CD4-positive, alpha-beta T cell treated with Interferon gamma for 1 hour (primary cell): ENCODE measurements at places on chromosomes 6 and 20.

DNA sequence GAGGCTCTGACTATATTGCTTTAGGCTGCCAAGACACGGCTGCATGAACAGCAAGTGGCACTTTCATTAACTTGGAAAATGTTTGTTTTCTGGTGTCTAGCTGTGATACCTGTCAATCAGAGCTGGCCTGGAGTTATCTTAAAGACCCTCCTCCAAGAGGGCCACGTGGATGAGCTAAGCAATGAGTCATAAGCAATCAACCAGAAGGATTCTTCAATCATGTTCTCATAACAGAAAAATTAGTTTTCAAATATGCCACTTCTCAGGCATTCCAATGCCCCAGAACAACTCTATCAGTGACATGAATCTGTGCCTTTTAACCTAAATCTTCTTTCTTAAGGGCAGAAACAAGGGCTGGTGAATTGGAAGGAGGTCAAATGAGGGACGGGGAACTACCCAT is 283.0 kb downstream of the HTR1B start:
- DNase-seq: no peak

- no peak for DNase-seq
Measured at GRCh38 chr6:2021713-2022125, 223.7 kb downstream of the GMDS start.

- DNase-seq: no peak
Measured at GRCh38 chr6:113102761-113103160, 754.4 kb upstream of the MARCKS start.

DNA sequence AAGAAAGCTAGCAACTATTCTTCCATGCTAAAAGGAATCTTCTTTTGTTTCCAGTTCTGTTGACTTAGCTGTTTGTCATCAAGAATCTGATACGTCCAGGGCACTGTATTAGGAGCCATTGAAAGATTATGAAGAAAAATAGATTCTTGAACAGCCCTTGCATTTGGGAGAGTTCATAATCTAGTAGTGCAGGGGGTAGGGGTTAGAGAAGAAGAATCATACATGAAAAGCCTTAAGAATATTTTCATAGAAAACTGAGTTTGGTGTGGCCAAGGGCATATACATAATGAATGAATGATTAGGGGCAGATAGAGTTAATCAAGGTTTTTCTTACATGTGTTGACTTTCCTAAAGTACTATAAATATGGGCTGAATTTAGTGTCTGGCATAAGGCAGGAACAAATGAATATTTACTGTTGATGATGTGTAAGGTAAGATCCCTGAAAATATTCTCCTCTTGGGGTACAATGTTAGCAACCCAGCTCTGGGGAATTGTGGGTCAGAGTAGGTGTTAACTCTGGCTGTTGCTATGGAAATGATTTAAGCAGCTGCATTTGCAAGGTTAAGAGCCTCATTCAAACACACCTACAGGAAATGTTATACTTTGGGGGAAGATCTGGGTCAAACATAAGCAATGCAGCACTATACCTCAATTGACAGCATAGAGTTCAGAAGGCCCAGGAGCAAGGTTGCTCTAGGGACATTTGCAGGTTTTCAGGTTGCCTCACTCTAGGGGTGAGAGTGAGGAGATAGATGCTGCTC is 667.3 kb upstream of the CITED2 start:
- no peak for DNase-seq

DNA sequence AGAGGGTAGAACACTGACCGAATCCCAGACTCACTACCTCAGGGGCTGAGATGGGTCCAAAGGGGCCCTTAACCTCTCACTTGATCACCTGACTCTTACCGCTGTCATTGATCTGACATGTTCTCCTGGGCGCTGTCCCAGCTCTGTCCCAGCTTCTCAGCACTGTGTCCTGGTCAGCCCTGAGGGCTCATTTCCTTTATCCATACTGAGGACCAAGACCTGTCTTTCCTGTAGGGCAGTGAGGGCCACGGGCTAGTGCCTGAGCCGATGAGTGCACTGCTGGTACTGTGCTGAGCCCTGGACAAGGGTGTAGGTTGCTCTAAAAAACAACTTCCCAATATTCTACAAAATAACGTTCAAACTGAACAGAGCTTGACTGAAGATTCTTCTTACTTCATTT is 131.5 kb downstream of the MTHFD1L start:
- no peak for DNase-seq

DNA sequence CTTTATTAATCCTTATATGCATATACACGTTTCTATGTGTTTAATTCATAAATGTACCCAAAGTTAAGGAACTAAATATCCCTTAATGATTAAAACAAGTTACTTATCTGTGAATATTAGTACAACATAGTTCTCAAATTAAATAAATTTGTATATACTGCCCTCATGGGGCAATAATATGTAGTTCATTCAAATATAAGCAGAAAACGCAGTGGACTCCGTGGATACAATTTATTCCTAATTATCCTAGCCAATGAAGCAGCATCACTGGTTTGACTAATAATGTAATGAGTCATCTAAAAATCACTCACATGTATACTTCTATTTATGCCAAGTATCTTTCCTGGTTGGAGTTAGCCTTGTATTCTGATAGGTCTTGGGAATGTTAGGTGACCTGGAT is 111.6 kb downstream of the TBC1D32 start:
- no peak for DNase-seq

DNA sequence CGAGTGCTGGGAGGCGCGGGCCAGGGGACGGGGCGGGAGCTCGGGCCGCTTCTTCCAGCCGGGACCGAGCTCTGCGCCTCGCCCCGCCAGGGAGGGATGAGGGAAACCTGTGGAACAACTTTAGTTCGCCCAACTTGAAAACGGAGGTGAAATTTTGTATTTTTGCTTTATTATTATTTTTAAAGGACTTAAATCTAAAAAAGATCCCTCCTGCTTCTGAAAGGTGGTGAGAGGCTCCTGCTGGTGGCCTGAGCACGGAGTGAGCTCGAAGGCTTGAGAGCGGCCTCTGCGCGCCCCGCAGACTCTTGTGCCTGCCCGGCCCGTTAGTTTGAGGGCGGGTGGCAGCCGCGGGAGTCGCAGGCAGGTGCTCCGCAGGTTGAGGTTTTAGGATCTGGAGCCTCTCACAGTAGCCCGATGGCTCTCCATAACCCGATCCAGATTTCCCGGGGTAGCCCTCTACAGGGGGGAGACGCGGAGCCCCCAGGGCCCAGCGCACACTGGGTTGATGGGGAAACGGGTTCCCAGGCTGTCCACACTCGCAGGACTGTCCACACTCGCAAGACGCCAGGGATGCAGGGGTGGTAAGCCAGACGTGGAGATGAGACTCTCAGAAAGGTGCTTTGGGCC is 46.2 kb upstream of the SUPT3H start:
- DNase-seq: no peak

- DNase-seq: no peak
Measured at GRCh38 chr6:113772961-113773360, 84.2 kb upstream of the MARCKS start.

GRCh38 chr6:169246445-169246844 is 7.2 kb downstream of the THBS2 start:
- no peak for DNase-seq

- no peak for DNase-seq
Measured at GRCh38 chr6:50848989-50849795, 30.5 kb downstream of the TFAP2B start.
